Central memory CD4-positive, alpha-beta T cell (primary cell): ENCODE measurements at places on chromosomes 1 and 21.

GRCh38 chr1:167669209-167670124 is 39.4 kb downstream of the RCSD1 start:
- DNase-seq: no peak

GRCh38 chr1:199247891-199248290 is 609.1 kb downstream of the PTPRC start:
- no peak for DNase-seq

GRCh38 chr1:41878495-41878894 is 40.2 kb downstream of the HIVEP3 start:
- no peak for DNase-seq

DNA sequence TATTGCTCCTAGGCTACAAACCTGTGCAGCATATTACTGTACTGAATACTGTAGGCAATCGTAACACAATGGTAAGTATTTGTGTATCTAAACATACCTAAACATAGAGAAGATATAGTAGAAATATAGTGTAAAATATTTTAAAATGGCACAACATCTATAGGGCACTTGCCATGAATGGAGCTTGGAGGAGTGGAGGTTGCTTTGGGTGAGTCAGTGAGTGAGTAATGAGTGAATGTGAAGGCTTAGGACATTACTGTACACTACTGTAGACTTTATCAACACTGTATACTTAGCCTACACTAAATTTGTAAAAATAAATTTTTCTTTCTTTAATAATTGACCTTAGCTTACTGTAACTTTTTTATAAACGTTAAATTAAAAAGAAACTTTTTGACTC is 7.9 kb downstream of the LEFTY2 start:
- DNase-seq: no peak

DNA sequence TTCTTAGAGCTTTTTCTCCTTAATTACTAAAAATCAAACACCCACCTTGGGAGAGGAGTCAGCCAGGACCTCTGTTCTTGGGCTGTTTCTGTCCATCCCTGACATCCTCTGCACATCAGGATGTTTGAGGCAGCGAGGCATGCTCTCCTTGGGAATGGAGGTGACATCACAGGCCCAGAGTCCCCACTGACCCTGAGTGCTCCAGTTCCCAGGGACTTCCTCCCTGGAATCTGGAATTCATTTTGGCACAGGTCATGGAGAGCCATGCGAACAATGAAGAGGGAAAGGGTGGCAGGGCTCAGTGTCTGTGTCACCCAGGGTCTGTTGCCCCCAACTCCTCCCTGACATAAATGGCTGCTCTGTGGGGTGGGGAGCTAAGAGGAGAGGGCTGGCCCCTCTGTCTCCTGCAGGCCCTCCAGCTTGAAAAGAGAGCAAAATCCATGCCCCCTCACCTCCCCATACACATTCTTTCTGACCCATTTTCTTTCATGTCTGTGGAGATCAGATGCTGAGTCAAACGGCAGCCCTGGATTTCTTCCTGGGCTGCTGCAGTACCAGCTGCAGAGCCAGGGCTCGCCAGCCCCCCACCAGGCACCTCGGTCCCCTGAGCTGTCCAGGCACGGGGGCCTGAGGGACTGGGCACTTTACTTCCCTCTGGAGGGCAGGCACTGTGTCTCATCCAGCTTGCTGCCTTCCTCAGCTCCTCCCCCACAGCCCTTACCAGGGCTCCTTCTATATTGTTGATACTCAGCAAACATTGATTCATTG is 102.0 kb downstream of the NMNAT2 start:
- no peak for DNase-seq
